ENCODE measurements at places on chromosomes 3 and 15.

DNA sequence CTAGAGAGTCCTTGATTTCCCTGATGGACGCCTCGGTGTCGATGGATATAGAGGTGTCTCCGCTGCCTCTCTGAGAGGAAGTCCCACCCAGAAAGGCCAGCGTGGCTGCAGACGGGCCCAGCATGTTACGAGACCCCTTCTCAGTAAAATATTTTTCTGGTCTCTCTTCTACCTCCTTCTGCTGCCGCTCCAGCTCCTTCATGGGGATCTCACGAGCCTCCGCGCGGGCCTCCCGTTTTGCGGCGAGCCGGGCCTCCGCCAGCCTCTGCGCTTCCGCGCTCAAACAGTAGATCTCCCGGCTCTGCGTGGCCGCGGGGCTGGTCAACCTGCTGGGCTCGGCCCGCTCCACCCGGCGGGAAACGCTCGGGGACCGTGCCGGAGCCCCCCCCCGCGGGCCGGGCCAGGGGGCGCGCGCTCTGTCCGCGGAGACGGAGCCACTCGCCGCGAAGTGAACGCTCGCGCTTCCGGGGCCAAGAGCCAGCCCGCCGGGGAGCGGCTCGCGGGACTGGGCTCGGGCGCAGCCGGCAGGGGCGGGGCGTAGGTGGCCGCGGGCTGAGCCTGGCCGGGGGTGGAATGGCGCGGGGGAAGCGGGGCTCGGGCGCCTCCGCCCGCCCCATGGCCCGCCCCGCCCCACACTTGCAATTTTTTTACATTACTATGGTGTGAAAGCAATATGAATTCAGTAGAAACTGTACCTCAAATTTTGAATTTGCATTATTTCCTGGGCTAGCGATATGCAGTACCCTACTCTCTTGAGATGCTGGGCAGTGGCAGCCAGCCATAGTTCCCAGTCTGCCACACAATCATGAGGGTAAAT, 10.2 kb upstream of the KCNMB3 start:
- DNase-seq: peak; percentile 46

- no peak for DNase-seq
Observed at GRCh38 chr3:16183601-16184270, 9.3 kb downstream of the GALNT15 start.

DNA sequence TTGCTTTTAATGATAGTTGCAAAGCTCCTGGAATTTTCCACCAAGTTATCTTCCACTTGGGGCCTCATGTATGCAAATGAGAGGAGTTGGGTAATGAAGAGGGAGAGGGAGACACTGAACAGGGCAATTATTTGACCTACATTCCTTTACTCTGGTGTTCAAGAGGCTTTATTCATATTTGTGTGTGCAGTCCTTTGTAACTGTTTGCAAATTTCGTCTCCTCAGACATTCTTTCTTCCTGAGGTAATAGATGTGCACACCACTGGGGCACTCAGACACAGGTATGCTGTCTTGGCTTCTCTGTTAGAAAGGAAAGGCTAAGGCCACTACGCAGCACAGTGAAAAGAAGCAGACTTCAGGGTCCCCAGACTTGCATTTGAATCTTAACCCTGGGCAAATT, 189.7 kb upstream of the IL12A start:
- DNase-seq: no peak

- DNase-seq: no peak
Observed at GRCh38 chr3:136211547-136211946, 15.4 kb upstream of the MSL2 start.

- DNase-seq: no peak
Observed at GRCh38 chr3:41853540-41854196, 108.2 kb downstream of the ULK4 start.
